ENCODE measurements at places on chromosomes 11 and 22. TPM values are rescaled to one million over a fixed set of nuclear protein-coding genes. Genes with fewer than 3 reads are reported as not detected.

LAMTOR1 gene
- total RNA-seq = 68.3 TPM

KIF18A gene
- 2.6 TPM for total RNA-seq

CHRM1 gene
- not detected for total RNA-seq

JAM3 gene
- total RNA-seq = 101 TPM

KRTAP5-11 gene
- total RNA-seq = not detected

CHRNA10 gene
- 0.91 TPM for total RNA-seq

RAG1 gene
- total RNA-seq = 0.39 TPM

JOSD1 gene
- total RNA-seq = 51.0 TPM

CD3D gene
- not detected for total RNA-seq

CNIH2 gene
- 61.3 TPM for total RNA-seq

CDHR5 gene
- total RNA-seq = not detected

SYT9 gene
- 3.7 TPM for total RNA-seq

POTEH gene
- not detected for total RNA-seq

OR5B21 gene
- total RNA-seq = not detected

GPHA2 gene
- total RNA-seq = not detected

NCAM1 gene
- total RNA-seq = 819 TPM

FTH1 gene
- 885 TPM for total RNA-seq

ZC3H12C gene
- 60.6 TPM for total RNA-seq

Data from glutamatergic neuron (in vitro differentiated cells).